ENCODE measurements at places on chromosomes 3 and 15. TPM values are rescaled to one million over a fixed set of nuclear protein-coding genes. Genes with fewer than 3 reads are reported as not detected.

Gene FBXL2
- not detected for total RNA-seq

Gene FETUB
- total RNA-seq = not detected

Gene GOLGA8T
- not detected for total RNA-seq

Gene TUSC7
- total RNA-seq = not detected

Gene GOLGA6D
- not detected for total RNA-seq

Gene CACNA1D
- 0.44 TPM for total RNA-seq

- no peaks in the 10 kb centered on the region for H3K27me3 ChIP-seq
- H3K4me3 ChIP-seq = no peak overlapping the region
- no peaks in the 10 kb centered on the region for H3K4me1 ChIP-seq
- no peaks in the 10 kb centered on the region for H3K36me3 ChIP-seq
- no peak overlapping the region for H3K27ac ChIP-seq
Measured at GRCh38 chr3:114446600-114446999, 152.8 kb downstream of the TIGIT start.

DNA sequence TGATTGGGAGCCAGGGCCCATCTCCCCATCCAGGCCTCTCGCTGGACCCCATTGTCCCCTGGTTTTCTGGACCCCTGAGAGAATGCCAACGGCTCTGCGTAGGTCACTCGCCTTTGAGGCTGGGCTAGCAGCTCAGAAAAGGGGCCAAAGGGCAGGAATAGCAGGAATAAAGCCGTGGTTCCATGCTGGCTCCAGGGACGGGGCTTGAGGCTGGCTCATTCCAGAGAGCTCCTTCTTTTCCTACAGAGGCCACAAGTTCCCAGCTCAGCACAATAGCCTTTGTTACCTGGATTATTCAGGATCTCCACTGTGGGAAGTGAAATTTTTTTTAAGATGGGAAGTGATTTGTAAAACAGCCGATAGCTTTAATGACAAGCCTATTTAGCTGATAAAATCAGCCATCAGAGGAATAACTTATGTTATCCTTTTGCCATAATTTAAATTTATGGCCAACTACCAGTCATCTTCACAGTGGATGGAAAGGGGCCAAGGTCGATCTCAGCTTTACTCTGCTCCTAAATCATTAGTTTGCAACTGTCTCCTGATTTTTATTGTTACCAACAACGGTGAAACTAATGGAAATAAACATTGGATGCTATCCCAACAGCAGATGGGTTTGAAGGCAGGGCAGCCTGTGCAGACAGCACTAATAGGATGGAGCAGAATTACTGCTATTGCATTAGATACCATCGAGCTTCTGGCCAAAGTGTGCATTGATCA lies 124.3 kb downstream of the TMEM266 start:
- H3K4me3 ChIP-seq = no peak overlapping the region
- no peak overlapping the region for H3K27ac ChIP-seq

DNA sequence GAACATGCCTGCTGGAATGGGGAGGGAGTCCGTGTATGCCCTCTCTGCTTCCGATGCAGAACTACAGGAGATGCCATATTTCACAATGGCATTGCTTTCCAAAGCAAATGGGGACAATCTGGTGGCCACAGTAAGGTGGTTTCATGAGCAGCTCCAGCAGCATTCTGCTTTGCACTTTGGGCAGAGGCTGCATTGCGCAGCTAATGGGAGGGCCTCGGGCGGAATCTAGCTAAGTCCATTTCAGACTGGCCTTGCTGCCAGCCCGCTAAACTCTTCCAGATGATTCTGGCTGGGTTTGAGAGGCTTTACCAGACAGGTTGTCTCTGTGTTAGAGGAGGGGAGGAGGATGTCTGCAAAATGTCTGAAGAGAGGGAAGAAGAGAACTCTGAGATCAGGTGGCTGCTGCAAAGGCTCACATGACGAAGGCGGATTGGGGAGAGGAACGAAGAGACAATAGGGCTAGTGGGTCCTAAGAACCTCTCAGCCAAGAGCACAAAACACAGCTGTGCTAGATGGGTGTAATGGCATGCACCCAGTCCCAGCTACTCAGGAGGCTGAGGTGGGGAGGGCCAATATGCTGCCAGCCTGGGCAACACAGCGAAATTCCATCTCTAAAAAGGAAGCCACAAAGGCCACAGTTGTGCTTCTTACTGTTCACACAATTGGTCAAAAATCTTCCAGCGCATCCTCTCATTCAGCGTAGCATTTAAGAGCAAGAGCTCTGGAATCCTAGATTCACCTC lies 63.7 kb downstream of the BDH1 start:
- H3K4me1 ChIP-seq = no peaks in the 10 kb centered on the region
- H3K27ac ChIP-seq = no peak overlapping the region
- H3K4me3 ChIP-seq = no peak overlapping the region
- no peaks in the 10 kb centered on the region for H3K27me3 ChIP-seq
- no peaks in the 10 kb centered on the region for H3K36me3 ChIP-seq
- DNase-seq = no peak

DNA sequence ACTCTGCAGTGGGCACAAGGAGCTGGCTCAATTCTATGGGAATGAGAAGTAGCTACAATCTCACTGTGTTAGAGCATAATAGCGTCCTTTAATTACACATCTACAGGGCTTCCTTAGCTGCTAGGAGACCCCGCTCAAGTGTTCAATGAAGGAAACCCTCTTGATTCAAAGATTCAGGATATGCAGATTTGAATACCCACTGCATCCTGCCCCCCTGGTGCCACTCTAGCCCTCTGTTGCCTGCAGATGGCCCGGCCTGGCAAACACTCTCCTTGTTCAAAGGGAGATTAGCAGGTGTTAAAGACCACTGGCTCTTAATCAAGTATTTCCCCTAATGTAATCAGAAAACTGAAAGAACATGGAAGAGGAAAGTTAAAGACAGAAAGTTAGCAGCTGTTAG lies 356.6 kb downstream of the VGLL3 start:
- no peaks in the 10 kb centered on the region for H3K27me3 ChIP-seq
- no peak for DNase-seq
- H3K4me1 ChIP-seq = no peaks in the 10 kb centered on the region
- no peak overlapping the region for H3K4me3 ChIP-seq
- no peak overlapping the region for H3K27ac ChIP-seq

- no peaks in the 10 kb centered on the region for H3K27me3 ChIP-seq
- no peaks in the 10 kb centered on the region for H3K36me3 ChIP-seq
- no peak for DNase-seq
- no peak overlapping the region for H3K4me3 ChIP-seq
- no peak overlapping the region for H3K27ac ChIP-seq
- H3K4me1 ChIP-seq = peaks cover 10% of the 10 kb centered on the region
Measured at GRCh38 chr15:81024265-81024872, 23.6 kb downstream of the TLNRD1 start.

GRCh38 chr15:56920367-56920627 lies 1.9 kb downstream of the TCF12 start:
- H3K4me1 ChIP-seq = peaks cover 46% of the 10 kb centered on the region
- H3K36me3 ChIP-seq = peaks cover 5% of the 10 kb centered on the region
- no peak overlapping the region for H3K27ac ChIP-seq
- no peak for DNase-seq
- no peaks in the 10 kb centered on the region for H3K27me3 ChIP-seq

GRCh38 chr15:70545526-70545925 lies 217.8 kb downstream of the UACA start:
- no peak overlapping the region for H3K27ac ChIP-seq
- no peaks in the 10 kb centered on the region for H3K27me3 ChIP-seq
- DNase-seq = no peak
- no peaks in the 10 kb centered on the region for H3K36me3 ChIP-seq
- H3K4me3 ChIP-seq = no peak overlapping the region

GRCh38 chr3:108835101-108835500 lies 12.5 kb downstream of the TRAT1 start:
- H3K27ac ChIP-seq = peak overlapping the region; percentile 76
- H3K4me3 ChIP-seq = peak overlapping the region; percentile 71
- no peaks in the 10 kb centered on the region for H3K27me3 ChIP-seq
- peaks cover 91% of the 10 kb centered on the region for H3K4me1 ChIP-seq
- peaks cover 24% of the 10 kb centered on the region for H3K36me3 ChIP-seq

DNA sequence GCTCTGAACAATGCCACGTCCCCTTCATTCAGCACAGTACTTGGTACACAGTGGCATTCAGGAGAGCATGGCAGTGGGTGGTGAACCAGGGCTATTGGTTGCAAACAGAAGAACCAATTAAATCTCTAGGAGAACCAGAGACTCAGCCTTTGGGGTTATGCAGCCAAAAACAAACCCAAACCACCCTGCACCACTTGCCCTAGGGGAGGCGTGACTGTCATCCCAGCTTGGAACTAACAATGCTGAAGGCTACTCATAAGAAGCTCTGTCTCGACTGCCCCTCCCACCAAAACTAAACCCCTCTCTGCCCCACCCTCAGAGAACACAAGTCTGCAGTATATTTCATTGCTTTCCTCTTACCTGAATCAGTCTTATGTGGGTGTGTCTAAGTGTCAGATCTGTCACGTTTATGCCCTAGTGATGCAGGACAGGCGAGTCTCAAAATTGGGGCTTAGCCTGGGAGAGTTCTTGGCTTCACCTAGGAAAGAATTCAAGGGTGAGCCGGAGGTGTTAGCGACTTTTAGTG lies 15.2 kb upstream of the KLHL40 start:
- no peak overlapping the region for H3K27ac ChIP-seq
- H3K36me3 ChIP-seq = no peaks in the 10 kb centered on the region
- no peak overlapping the region for H3K4me3 ChIP-seq
- H3K4me1 ChIP-seq = no peaks in the 10 kb centered on the region
- H3K27me3 ChIP-seq = no peaks in the 10 kb centered on the region
- no peak for DNase-seq

GRCh38 chr3:126269354-126269753 lies 87.9 kb downstream of the KLF15 start:
- no peak overlapping the region for H3K4me3 ChIP-seq
- no peak overlapping the region for H3K27ac ChIP-seq
- no peaks in the 10 kb centered on the region for H3K36me3 ChIP-seq
- DNase-seq = no peak

DNA sequence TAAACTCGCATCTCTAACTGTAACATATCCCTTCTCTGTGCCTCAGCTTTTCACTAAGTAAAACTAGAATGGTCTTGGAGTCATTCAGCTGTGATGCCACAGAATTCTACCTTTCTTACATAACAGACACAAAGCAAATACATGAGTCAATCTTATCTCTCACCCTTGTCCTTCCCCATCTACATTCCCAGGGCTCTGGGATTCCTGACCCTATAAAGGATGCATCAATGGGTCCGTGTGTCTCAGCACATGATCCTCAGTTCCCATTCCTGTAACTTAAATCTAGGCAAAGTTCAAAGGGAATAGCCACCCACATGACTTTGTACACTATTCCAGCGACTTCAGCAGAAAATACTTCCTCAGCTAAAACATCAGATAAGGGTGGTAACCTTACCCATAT lies 11.8 kb upstream of the ARL8B start:
- no peaks in the 10 kb centered on the region for H3K36me3 ChIP-seq
- H3K27ac ChIP-seq = no peak overlapping the region
- no peaks in the 10 kb centered on the region for H3K27me3 ChIP-seq
- H3K4me1 ChIP-seq = no peaks in the 10 kb centered on the region

DNA sequence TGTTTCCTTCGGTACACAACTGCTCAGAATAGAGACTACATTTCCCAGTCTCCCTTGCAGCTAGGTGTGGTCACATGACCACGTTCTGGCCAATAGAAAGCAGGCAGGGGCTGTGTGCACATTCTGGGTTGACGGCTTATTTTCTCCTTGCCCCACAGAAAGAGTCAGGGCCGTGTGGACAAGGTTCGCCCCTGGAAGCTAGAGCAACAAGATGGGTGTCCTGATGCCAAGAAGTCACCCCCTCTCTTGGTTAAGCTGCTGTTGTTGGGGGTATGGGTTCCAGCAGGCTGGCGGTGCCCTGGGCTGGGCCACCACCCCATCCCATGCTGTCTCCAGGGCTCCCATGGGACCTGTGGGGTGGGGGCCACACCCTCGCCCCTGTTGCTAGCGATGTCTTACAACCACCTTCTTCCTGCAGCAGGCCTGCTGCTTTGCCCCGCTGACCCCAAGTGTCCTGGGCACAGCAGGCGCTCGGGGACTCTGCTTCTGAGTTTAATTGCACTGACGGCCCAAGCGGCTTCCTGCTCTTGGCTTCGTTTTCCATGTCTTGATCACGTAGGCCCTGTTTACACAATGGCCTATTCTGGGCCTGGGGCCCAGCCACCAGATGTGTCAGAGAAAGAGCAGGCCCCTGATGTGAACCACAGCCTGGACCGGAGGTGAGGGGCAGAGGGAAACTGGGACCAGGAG lies 24.9 kb downstream of the ABTB1 start:
- no peak overlapping the region for H3K4me3 ChIP-seq
- H3K27ac ChIP-seq = no peak overlapping the region
- peak; percentile 64 for DNase-seq
- no peaks in the 10 kb centered on the region for H3K36me3 ChIP-seq
- H3K27me3 ChIP-seq = no peaks in the 10 kb centered on the region

- peaks cover 6% of the 10 kb centered on the region for H3K36me3 ChIP-seq
- no peak for DNase-seq
- no peaks in the 10 kb centered on the region for H3K27me3 ChIP-seq
- H3K4me3 ChIP-seq = no peak overlapping the region
- no peaks in the 10 kb centered on the region for H3K4me1 ChIP-seq
Measured at GRCh38 chr3:183975981-183976662, 41.6 kb downstream of the ABCC5 start.

- H3K27ac ChIP-seq = no peak overlapping the region
- H3K36me3 ChIP-seq = no peaks in the 10 kb centered on the region
- H3K27me3 ChIP-seq = no peaks in the 10 kb centered on the region
- no peak for DNase-seq
- no peaks in the 10 kb centered on the region for H3K4me1 ChIP-seq
Measured at GRCh38 chr3:12148183-12148940, 10.3 kb downstream of the TIMP4 start.

DNA sequence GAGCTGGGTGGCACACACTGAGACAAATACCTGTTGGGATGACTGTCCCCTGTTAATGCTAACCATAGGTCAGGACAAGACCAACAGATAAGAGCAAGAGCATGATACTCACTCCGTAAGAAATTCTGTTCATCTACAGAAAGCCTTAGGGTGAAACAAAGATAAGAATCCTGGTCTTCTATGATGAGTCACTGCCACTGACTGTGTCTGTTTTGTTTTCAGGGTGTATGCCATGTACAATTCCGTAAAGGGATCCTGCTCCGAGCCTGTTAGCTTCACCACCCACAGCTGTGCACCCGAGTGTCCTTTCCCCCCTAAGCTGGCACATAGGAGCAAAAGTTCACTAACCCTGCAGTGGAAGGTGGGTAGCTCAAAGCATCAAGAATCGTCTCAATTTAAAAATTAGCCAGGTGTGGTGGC lies 141.1 kb downstream of the GHSR start:
- no peak overlapping the region for H3K4me3 ChIP-seq
- DNase-seq = no peak
- no peaks in the 10 kb centered on the region for H3K4me1 ChIP-seq
- peaks cover 26% of the 10 kb centered on the region for H3K36me3 ChIP-seq

Data from CD4-positive, CD25-positive, alpha-beta regulatory T cell (primary cell).